T-helper 1 cell (primary cell): ENCODE measurements at places on chromosomes 5 and 9.

- no peak for DNase-seq
These were observed 247.3 kb downstream of the PDZD2 start for GRCh38 chr5:31886206-31886605.

DNA sequence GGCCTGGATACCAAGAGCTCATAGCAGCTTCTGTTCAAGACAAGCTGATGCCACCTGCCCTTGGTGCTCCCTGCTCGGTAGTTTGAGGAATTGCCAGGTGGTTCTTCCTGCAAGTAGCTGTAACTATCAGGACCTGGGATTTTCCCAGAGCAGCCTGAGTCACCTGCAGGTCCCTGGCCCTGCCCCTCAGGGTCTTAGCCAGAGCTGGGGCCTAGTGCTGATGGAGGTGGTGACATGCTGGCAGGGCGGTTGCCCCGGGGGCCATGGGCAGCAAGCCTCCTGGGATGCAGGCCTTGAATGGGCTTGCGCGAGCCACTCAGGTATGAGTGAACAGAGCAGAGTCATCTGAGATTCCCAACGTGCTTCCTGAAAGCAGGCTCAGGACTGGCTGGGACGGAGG lies 262.3 kb downstream of the HSPA4 start:
- no peak for DNase-seq

GRCh38 chr5:131983244-131983771 lies 28.1 kb downstream of the ACSL6 start:
- DNase-seq: no peak

GRCh38 chr5:142825378-142826089 lies 55.4 kb downstream of the ARHGAP26 start:
- DNase-seq: no peak

GRCh38 chr9:133533857-133534256 lies 647 bp upstream of the ADAMTSL2 start:
- DNase-seq: no peak

- DNase-seq: no peak
These were observed 35.0 kb downstream of the RASGEF1C start for GRCh38 chr5:180173875-180174586.

GRCh38 chr5:31962351-31962751 lies 211.8 kb downstream of the GOLPH3 start:
- DNase-seq: no peak

DNA sequence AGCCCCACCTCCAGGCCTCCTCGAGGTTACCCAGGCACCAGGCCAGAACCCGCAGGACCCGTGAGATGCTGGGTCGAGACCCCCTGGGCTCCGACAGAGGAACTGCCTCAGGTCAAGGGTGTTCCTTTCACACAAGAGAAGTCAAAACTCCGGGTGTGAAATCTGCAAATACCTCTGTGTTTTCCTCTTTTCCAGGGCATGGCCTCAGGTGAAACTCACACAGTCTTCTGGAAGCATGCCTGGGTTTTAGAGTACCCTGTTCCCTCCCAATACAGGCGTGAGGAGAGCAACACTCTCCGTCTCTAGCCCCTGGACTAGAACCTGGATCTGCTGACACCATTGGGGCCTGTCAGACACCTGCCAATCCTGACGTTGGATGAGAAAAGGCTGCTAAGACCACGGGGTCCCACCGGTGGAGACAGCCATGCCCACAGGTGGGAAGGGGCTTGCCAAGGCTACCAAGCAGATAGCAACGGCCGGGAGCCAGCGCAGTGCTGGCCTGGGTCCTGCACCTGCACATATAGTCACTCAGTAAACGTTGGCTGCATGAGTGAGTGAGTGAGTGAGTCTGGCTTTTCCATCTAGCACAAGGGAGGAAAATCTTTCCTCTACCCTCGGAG lies 182.0 kb upstream of the PPP1R26 start:
- no peak for DNase-seq

- DNase-seq: no peak
These were observed 235.8 kb downstream of the TMEM38B start for GRCh38 chr9:105930011-105930627.

GRCh38 chr9:88106492-88106891 lies 31.8 kb downstream of the SPATA31C2 start:
- no peak for DNase-seq

DNA sequence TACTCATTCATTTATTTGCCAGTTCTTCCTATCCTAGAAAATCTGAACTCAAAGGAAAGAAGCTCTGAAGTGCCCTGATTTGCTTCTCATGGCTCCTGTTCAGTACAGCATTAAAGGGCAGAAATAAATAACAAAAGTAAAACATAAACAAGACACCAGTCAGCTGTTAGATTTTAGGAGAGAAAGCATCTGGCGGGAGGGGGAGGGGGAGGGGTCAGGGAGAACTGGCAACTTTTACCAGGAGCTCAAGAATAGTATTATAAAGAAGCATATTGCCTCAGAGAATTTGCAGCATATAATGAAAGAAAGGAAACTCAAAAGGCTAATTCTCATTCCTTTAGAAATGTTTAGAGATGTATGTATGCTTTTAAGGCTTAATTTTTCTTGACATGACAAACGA lies 68.1 kb downstream of the SEMA6A start:
- no peak for DNase-seq

GRCh38 chr9:136377341-136378169 lies 4.1 kb upstream of the CARD9 start:
- DNase-seq: no peak

DNA sequence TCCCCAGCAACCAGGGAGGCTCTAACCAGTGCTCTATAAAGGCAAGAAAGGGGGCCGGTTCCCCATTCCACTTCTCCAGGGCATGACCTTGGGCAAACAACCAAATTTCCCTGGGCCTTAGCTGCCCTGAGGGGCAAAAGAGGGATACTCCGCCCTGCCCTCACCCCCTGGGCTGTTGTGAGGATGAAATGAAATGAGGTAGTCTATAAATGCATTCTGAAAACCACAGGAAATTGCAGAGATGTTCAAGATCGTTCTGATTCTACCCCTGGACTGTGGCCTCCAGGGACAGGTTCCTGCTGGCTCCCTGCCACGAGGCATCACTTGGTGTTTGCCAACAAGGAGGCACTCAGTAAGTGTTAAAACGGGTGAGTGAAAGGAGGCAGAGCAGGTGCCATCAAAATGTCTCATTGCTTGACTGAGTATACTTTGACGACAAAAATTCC lies 5.7 kb downstream of the RAPGEF1 start:
- DNase-seq: peak; percentile 45

DNA sequence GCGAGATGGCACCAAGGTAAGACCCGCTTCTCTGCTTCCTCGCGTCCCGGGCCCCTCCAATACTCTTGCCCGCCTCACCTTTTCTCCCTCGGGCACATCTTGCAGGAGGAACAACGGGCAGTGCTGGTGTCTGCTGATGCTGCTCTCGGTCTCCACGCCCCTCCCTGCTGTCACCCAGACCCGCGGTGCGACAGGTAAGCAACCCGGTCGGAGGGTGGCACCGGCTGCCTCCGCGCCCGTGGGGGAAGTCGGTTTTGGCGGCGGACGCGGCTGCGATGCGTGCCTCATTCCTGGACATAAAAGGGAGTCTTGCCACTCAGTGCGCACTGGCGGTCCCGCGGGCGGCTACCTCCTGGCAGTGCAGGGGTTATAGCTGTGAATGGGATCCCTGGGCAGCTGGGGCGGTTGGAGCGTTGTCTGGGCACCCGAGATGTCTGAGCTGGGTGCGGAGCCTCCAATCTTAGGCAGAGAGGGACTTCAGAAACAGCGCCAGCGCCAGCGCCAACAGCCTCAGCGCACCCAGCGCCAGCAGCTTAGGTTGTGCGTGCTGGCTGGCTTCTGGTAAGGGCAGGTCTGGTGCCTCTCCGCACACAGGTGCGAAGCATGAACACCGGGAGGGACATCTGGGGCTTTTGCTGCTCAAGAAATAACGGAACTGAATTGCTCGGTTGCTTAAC lies 488 bp downstream of the COL15A1 start:
- no peak for DNase-seq

- no peak for DNase-seq
These were observed 209.5 kb downstream of the GNA14 start for GRCh38 chr9:77438653-77439052.

GRCh38 chr9:12629067-12629466 lies 64.1 kb upstream of the TYRP1 start:
- no peak for DNase-seq

DNA sequence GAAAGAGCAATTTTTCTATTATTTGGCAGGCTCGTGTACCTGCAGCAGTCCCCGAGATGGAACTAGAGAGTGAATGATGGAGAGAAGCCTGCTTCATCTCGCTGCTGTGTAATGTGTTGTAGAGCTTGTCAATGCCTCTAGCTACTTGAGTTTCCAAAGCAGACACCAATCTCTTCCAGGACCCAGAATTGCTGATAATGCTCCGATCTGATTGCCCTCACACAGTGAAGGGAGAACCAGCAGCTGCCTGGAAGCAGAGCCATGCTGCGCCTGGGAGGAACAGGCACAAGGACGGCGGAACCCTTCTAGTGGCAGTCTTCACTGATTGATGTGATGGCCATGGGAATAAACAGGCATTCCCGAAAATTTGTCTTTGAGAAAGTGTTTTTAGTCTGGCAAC lies 288.0 kb downstream of the ICE1 start:
- no peak for DNase-seq

GRCh38 chr5:81971111-81971711 lies 612 bp upstream of the ATG10 start:
- DNase-seq: no peak

DNA sequence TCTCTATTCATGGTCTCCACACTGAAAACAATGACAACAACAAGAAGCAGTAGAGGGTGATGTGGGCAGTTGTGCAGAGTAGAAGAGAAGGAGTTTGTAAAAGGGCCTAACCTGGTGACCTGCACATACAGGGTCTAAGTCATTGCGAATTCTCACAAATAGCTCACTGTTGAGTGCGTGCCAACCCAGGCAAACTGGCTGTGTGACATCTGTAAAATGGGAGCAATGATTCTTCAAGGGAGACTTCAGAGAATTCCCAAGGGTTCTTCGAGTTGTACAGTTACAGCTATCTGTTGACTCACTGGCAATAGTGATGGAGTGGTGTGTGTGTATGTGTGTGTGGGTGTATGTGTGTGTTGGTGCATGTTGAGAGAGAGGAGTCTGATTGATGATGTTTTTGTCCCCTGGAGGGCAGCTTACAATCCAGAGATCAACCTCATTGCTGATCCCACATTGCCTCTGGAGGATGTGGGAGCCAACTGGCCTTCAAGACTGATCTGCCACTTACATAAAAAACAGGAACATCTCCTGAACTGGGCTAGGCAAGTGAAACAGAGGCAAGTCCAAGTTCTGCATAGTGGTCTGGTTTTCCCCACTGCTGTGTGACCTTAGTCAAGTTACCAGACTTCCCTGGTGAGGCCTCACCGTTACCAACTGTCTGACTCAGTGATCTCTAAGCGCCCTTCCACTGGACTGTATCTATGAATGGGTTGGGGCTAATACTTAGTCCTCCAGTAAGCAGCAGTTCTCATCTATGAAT lies 3.2 kb downstream of the FAT2 start:
- DNase-seq: no peak

DNA sequence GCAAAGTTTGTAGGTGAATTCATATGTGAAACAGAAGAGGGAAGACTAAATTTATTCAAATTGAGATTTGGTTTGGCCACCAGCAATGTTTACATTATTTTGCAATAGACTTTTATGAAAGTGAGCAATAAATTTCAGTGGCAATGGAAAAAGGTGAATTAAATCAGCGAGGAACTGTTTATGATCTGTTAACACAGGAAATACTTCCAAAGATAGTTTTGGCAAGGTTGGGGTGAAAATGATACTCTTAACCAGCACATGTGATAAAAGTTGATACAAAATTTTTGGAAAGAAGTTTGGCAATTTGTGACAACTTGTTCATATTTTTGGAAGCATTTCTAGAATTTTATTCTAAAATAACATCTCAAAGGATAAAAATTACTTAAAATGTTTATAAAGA lies 119.8 kb downstream of the ARHGEF28 start:
- DNase-seq: no peak

DNA sequence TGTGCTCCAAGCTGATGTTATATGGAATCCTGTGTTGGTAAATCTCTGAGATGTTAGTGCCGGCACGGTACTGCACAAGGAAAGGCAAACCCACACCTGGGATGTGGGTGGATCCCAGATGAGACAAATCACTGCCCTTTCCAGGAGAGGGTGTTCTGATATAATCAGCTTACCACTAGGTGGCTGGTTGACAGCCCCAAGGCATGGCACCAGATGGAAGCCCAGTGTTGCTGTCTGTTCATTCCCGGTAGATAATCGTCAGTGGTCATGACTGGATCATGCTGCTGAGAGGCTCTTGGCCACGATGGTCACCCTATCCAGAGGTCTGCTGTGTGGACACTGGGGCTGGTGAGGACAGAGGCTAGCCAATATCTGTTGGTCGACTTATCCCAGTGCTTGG lies 184.0 kb downstream of the CACNA1B start:
- DNase-seq: no peak

GRCh38 chr5:157348049-157348400 lies 82.1 kb downstream of the CYFIP2 start:
- DNase-seq: no peak

DNA sequence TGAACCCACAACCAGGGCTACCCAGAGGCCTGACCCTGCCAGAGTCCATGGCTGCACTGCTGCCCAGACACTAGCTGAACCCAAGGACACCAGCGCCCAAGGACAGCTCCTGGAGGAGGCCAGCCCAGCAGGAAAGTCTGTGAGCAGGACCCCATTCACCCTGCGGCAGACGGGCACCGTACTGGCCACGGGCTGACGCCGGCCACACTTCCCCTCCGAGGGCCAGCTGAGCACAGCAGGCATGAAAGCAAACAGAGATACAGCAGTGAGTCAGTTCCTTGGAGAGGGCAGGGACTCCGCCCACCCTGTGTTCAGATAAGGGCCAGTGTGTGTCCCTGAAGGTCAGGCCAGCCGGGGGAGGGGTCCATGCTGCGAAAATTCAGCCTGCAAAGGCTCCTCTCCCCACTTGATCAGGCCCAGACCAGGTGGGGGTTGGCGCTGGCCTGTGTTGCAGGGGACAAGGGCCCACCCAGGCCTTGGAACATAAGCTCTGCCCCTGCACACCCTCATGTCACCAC lies 3.2 kb downstream of the RNF208 start:
- no peak for DNase-seq

DNA sequence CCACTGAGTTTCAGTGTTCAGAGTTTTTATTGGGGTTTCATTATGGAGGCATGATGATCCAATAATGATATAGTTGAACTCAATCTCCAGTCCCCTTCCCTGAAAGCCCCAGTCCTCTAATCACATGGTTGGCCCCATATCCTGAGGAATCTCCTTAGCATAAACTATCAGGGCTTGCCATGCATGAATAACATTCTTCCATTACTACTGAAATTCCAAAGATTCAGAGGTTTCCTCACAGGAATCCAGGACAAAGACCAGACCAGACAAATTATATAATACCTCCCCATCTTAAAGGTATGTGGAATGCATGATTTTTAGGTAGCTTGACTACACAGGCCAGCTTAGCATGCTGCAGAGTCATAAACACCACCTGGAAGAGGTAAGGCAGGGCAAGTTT lies 15.5 kb upstream of the LRRTM2 start:
- DNase-seq: no peak

- no peak for DNase-seq
These were observed 71.1 kb upstream of the SLC44A1 start for GRCh38 chr9:105173306-105173705.

DNA sequence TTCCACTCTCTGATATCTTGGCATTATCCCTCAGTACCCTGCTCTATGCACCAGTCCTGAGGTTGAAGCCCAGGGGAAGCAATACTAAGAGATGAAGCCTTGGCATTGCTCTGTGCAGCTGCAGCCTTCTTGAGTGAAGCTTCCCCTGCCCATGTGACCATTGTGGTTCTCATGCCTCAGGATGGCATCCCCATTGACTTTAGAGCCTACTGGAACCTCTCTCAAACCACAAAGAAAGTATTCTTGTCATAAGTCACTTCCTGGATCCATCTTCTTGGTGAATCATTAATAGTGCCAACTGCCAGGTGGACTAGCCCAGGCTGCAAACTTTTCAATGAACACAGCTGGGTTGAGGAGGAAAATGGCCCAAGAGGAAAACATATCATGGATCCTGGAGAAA lies 283.9 kb upstream of the RFX3 start:
- DNase-seq: no peak
